Mesenchymal stem cell (in vitro differentiated cells and primary cell): ENCODE measurements at places on chromosomes 5 and 9.
A peak's percentile ranks its signal among the peaks of the same experiment; 100 is the strongest.

GRCh38 chr5:134255418-134256150, 29.7 kb upstream of the PPP2CA start:
- no peak for DNase-seq

GRCh38 chr9:121271368-121272341, 3.7 kb downstream of the GSN start:
- peak; percentile 82 for DNase-seq

DNA sequence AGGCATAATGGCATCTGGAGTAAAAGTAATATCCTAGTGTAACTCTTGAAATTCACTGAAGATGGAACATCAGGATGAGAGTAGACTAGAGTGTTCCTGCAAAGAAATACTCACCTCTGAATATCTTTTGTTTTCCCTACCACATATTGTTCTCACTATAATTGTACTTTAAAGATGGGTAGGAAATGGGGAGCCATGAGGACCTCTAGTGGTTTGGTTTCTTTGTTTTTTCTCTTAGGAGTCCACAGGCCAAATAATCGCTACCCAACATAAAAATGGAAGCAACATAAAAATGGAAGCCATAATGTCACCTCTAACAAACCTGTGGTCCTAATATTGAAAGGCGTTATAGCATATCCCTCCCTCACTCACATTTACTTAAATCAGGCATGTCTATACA, 2375.8 kb downstream of the MAT2B start:
- DNase-seq, result peak; percentile 8

- no peak for DNase-seq
These were observed 17.2 kb downstream of the PAM start for GRCh38 chr5:102772273-102772672.

DNA sequence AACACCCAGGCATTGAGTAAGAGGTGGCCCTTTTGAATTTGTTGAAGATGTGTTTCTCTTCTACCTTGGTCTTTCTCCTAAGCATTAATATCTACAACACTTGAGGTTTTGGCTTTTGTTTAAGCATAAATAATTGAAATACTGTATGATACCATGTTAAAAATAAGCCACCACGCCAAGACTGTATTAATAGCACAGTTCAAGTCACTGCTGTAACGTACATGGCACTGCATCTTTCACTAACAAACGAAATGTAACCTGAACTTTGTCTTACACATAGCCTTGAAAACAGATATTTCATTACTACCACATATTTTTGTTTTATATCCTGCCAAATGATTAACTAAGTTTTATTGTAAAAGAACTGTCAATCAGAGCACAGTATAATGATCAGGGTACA, 112.8 kb downstream of the MLLT3 start:
- no peak for DNase-seq

DNA sequence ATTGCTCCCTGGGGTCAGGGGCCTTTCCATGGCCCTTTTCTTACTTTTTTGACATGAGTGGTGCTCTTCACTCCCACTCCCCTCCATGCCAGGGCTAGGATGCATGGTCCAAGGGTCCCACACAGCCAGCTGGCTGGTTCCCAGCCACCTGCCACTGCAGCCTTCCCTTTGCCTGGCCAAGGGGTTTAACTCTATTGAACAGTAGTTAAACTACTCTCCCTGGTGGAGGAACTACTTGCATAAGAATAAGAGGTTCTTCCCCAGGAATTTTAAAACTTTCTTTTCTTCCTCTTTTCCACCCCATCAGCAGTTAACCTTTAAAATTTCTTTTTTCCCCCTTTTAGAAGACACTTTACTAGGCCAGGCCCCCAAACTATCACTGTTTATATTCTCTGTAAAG, 1532.8 kb upstream of the ACO1 start:
- no peak for DNase-seq

- DNase-seq, result peak; percentile 74
These were observed 85.3 kb upstream of the ADRB2 start for GRCh38 chr5:148740966-148741742.

GRCh38 chr5:98839469-98840383, 66.3 kb downstream of the RGMB start:
- DNase-seq, result no peak

DNA sequence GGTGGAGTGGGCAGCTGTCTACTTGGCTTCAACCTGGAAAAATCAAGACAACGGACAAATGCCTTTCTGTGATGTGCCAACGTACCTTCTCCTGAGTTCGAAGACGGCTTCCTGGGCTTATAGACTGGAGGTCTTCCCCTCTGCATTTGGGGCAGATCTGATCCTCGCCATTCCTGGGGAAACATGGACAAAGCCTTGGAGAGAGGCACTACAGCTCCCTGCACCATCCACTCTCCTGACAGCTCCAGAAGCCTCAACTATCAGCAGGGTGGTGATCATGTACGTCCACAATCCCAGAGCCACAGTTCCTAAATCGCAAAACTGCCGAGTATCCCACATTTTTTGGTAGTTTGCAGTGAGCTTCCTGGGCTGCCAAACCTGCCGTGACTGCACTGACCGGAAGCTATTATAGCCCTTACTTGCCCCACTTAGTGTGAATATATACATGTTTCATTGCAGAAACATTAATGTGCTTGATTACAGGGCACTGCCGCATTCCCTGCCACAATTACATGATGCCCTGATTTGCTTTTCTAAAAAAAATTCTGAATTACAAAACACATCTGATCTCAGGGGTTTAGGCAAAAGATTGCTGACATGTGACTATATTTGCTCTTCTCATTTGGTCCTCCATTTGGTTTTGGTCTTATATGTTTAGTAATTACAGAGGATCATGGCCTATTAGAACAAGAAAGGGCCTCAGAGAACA, 2.8 kb downstream of the TRAF1 start:
- no peak for DNase-seq

DNA sequence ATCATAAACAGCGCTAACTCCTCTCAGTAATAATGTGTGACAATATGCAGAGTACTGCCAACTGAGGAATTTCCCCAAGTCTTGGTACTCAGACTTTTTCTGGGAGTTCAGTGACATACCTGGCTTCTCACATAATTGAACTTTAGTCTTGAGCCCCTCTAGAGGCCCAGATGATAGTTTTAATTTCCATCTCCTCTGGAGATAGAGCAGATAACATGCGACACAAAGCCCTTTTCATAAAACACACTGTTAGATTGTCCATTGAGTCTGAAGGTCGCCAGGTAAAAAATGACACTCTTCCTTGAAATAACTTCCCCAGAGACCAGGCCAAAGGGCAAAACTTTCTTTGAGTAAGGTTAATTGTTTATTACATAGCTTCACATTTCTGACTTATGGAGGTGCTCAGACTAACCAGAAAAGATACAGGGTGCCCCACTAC, 476.0 kb downstream of the RASEF start:
- no peak for DNase-seq

- DNase-seq, result no peak
These were observed 52.2 kb upstream of the UBTD2 start for GRCh38 chr5:172335721-172336120.

DNA sequence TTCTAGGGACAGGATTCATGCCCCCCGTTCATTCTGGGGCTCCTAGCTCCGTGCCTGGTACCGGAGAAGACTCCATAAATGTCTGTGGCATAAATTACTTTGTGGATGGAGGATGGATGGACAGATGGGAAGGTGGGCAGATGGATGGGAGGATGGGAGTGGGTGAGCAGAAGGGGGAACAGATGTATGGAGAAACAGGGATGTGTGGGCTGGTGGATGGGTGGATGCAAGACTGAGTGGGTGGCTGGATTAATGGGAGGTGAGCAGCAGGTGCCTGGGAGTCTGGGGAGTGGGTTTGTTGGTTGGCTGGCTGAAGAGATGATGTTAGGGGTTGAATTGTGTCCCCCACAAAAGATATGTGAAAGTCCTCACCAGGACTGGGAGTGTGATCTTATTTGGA, 43.5 kb downstream of the SARDH start:
- no peak for DNase-seq

DNA sequence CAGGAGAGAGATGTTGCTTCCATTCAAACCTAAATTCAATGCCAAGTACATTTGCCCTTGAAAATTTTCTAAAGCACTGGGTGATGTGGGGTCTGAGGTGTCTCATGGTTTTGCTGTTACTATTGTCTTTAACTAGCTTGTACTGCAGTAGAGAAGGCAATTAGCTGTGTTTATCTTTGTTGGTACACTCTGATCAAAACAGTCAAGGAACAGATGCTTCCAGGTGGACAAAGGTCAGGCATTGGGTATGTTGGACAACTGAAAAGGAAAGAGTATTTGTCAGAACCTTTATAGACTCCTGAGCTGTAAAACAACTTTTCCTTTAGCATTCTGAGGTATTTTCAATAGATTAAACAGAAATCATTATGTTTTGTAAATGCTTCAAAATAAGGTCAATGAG, 2228.7 kb upstream of the WWC1 start:
- DNase-seq, result peak; percentile 12

DNA sequence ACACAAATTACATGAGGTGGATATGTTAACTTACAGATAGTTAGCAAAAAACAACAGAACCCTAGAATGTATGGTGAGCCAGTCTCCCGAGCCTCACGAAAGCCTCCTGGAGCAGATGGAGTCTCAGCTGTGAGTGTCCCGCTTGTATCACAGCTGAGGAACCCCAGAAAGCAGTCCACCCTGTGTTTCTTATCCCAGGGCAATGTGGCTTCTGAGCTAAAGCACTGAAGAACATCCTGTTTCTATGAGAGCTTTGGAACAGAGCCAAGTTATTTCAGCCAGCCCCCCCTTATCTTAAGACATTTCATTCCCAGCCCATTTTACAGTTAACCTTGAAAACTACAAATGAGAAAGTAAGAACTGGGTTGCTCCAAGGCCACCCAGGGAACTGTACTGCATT, 1220.9 kb upstream of the CDH6 start:
- DNase-seq, result no peak

GRCh38 chr5:983238-983524, 25.4 kb upstream of the NKD2 start:
- no peak for DNase-seq

GRCh38 chr5:178839319-178839704, 20.4 kb upstream of the ZNF354B start:
- DNase-seq, result no peak
